ENCODE measurements at places on chromosomes 12 and 14.
A peak's percentile ranks its signal among the peaks of the same experiment; 100 is the strongest.

- DNase-seq, result no peak
Measured at GRCh38 chr14:90536511-90537191, 139.8 kb downstream of the CALM1 start.

- DNase-seq, result no peak
Measured at GRCh38 chr12:119669744-119670472, 2.0 kb downstream of the PRKAB1 start.

DNA sequence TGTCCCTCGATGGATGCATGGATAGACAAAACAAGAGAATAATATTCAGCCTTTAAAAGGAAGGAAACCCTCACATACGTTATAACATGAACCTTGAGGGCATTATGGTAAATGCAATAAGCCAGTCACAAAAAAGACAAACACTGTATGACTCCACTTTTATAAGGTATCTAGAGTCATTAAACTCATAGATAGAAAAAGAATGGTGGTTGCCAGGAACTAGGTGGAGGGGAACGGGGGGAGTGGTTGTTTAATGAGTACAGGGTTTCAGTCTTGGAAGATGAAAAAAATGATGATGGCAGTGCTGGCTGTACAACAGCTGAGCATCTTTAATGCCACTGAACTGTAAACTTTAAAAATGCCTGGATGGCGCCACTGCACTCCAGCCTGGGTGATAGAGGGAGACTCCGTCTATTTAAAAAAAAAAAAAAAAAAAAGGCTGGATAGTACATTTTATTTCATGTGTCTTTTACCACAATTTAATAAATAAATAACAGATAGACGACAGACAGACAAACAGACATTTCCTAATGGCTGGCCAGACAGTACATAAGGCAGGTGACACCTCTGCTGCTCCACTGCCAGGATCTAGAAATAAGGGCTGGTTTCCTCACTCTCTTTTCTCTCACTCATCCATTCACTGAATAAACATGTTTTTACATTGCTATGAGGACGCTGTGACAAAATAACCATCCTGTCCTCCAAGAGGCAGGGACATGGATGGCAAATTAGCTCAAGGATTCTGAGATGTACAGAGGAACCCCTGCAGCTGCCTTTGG is 118.8 kb downstream of the FOXN3 start:
- no peak for DNase-seq

GRCh38 chr14:77158175-77158881 is 16.7 kb upstream of the ZDHHC22 start:
- DNase-seq, result no peak

DNA sequence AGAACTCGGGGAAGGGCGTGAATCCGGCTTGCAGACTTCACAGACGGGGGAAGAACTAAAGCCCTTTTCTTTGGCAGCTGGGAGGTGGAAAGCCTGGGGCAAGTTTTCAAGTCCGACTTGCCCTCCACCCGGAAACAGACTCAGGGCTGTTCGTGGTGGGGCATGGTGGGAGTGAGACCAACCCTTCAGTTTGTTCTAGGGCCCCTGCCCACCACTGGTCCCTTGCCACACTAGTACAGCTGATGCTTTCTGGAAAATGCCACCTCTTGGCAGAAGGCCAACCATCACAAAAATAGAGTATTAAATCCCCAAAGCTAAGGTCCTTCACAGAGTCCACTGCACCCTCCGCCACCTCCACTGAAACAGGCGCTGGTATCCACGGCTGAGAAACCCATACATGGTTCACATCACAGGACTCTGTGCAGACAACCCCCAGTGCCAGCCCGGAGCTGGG is 50.4 kb upstream of the DDX11 start:
- no peak for DNase-seq

DNA sequence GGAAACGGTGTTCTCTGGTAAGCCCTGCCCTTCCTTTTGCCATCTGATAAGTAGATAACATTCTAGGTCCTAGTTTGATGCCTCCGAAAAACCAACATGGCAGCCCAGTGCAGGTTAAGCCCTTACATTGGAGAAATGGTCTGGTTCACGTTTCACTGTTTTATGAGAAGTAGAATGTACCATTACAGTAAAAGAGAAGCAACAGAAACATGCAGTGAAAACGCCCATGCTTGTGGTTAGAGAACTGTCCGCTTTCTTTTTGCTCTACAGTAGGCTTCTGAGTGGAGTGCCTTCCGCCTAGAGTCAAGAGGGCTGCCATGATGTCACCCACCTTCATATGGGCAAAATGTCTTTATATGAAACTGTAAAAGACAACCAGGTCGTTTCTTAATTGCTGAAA is 190.4 kb upstream of the BCL2L14 start:
- peak; percentile 78 for DNase-seq

GRCh38 chr14:94761997-94762377 is 7.9 kb downstream of the GSC start:
- DNase-seq, result no peak

GRCh38 chr12:114093520-114093919 is 127.4 kb upstream of the RBM19 start:
- DNase-seq, result no peak
